ENCODE measurements at places on chromosomes 1 and 21. TPM values are rescaled to one million over a fixed set of nuclear protein-coding genes. Genes with fewer than 3 reads are reported as not detected.

Gene KRTAP12-2
- total RNA-seq: not detected

Gene GCSAML
- total RNA-seq: not detected

Gene GABPB2
- total RNA-seq: 9.9 TPM

Gene FAM110D
- 0.10 TPM for total RNA-seq

Gene LCE1E
- total RNA-seq: not detected

Data from hepatocyte (in vitro differentiated cells).